ENCODE measurements at places on chromosomes 7 and 10. TPM values are rescaled to one million over a fixed set of nuclear protein-coding genes. Genes with fewer than 3 reads are reported as not detected.

DNA sequence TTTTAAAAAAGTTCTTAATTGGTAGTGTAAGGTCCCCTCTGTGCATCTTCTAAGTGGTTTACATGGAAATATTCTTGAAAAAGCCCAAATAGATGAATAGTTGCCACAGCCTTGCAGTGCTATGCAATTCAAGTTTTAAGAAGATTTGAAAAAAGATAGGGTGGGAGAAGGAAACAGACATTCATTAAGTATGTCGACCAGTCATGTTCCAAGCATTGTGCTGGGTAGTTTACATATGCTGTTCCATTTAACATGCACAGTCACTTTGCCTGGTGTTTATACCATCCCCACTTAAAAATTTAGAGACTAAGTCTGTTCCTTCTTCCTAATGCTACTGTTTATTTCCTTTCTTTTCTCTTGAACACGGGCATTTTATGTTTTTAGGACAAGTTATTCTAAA is 28.1 kb upstream of the NAMPT start:
- no peak for DNase-seq

- no peak for DNase-seq
Observed at GRCh38 chr10:132310701-132311337, 3.1 kb upstream of the STK32C start.

GRCh38 chr10:118966076-118966849 is 63.3 kb upstream of the NANOS1 start:
- DNase-seq = peak; percentile 25

GRCh38 chr7:37354656-37355131 is 94.0 kb downstream of the ELMO1 start:
- DNase-seq = peak; percentile 79

- DNase-seq = no peak
Observed at GRCh38 chr7:116583653-116584052, 58.8 kb downstream of the CAV1 start.

DNA sequence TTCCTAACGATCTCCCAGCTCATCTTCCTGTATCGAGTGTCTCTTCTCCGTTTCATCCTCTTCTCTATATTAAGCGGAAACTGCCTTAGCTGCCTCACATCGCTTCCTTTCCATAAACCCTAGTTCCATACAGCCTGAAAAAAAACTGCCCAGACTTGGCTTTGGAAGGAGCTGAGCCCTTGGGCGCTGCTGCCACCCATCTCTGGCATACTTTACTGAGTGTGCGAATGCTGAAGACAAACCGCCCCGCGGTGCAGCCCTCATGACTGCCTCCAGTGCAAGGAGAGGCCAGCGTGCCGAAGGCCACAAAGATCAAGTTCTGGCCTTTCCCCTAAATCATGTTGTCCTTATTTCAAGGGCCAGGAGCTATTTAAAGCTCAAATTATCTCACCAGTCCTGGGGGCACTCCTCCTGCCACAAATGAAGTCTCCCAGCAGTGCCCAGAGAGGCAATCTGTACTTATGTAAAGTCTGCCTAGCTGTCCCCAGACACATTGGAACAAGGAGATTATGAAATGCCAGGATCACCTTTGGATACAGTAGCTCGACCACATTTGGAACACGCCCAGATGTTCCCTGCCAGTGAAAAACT is 25.2 kb downstream of the YWHAG start:
- peak; percentile 80 for DNase-seq

DNA sequence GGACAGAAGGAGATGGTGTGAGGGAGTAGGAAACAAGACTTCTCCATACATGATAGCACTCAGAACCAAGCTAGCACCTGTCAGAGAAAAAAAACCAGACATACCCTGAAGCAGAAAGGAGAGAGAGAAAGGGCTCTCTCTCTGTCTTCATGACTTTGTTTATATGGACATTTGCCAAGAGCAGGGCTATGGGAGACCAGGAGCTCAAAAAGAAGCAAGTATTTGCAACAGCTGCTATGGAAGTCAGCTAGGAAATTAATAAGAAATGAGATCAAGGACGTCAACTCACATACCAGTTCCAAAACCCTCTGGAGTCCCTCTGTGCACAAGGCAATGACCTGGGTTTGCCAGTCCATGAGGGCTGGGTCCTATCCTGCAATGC is 111.6 kb downstream of the SGMS1 start:
- no peak for DNase-seq

- no peak for DNase-seq
Observed at GRCh38 chr10:61343796-61344195, 109.4 kb downstream of the TMEM26 start.

- peak; percentile 71 for DNase-seq
Observed at GRCh38 chr7:132500727-132501440, 75.4 kb downstream of the PLXNA4 start.

- no peak for DNase-seq
Observed at GRCh38 chr10:120260456-120260855, 196.6 kb upstream of the PLPP4 start.

Gene ARL5B
- 5.6 TPM for total RNA-seq

Gene GNGT1
- total RNA-seq = not detected

Gene CRPPA
- total RNA-seq = 8.3 TPM

Gene CFAP69
- 3.8 TPM for total RNA-seq

Data from left ventricle myocardium inferior (tissue), 1 donor.